ENCODE measurements at places on chromosomes 16 and 17. TPM values are rescaled to one million over a fixed set of nuclear protein-coding genes. Genes with fewer than 3 reads are reported as not detected.

The OR2C1 gene
- total RNA-seq: not detected

The NLE1 gene
- 30.6 TPM for total RNA-seq

The ADORA2B gene
- total RNA-seq: 11.2 TPM

The MYH8 gene
- not detected for total RNA-seq

The RPL26 gene
- 1,897 TPM for total RNA-seq

Measured in smooth muscle cell of trachea (primary cell).